ENCODE measurements at places on chromosomes 13 and 19. TPM values are rescaled to one million over a fixed set of nuclear protein-coding genes. Genes with fewer than 3 reads are reported as not detected.

The GZMM gene
- total RNA-seq = 0.37 TPM

The MBD3L2 gene
- not detected for total RNA-seq

DNA sequence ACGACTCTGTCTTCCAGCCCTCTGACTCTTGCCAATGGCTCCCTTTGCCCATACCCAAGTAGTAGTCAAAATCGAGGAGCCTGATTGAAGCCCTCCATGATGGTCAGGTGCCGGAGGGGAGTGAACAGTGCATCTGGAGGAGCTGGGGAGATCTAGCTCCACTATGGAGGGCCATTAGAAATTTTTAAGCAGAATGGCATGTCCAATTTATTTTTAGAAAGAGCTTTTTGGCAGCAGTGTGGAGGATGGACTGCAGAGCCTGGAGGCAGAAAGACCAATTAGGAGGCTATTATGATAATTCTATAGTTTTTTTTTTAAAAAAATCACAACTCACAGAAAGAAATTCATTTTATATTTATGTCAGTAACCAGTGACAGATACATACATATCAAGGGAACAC is 92.7 kb upstream of the SLC7A1 start:
- no peak for DNase-seq

DNA sequence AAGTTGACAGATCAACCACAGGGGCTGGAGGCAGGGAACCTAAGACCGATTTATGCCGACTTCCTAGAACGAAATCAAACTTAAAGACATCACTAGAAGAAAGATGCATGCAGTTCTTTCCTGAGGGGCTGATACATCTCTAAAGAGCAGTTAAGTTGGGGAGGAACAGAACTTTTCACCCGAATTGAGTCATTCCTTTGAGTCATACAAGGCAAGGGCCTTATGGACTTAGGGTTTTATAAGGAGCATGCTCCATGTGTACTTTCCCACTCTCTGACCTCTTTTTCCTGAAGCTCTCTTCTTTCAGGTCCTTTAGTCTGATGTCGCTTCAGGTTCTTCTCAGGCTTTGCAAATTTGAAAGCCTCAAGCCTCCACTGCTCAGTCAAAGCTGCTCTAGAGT is 7.9 kb upstream of the FBXL3 start:
- no peak for DNase-seq

- DNase-seq = no peak
Measured at GRCh38 chr13:37601648-37602440, 3.3 kb upstream of the POSTN start.

DNA sequence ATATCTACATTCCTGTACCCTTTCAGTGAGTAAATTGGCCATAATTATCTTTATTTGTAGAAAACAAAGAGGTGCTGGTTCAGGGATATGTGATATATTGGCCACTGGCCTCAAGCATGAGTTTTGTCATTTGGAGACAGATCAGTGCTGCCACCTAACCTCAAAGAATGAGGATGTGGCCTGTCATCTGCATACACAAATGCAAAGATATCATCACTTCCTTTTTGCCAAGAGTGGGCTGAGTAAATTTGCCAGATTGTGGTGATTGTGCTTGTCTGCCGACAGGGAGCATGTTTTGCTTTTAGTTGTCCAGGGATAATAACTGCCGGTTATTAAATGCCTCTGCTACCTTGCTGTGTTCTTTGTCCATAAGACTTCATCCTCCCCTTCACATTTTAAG is 44.2 kb downstream of the WASF3 start:
- DNase-seq = no peak

GRCh38 chr19:55224038-55224665 is 4.4 kb downstream of the TMEM86B start:
- no peak for DNase-seq

The ZNF558 gene
- 10.8 TPM for total RNA-seq

DNA sequence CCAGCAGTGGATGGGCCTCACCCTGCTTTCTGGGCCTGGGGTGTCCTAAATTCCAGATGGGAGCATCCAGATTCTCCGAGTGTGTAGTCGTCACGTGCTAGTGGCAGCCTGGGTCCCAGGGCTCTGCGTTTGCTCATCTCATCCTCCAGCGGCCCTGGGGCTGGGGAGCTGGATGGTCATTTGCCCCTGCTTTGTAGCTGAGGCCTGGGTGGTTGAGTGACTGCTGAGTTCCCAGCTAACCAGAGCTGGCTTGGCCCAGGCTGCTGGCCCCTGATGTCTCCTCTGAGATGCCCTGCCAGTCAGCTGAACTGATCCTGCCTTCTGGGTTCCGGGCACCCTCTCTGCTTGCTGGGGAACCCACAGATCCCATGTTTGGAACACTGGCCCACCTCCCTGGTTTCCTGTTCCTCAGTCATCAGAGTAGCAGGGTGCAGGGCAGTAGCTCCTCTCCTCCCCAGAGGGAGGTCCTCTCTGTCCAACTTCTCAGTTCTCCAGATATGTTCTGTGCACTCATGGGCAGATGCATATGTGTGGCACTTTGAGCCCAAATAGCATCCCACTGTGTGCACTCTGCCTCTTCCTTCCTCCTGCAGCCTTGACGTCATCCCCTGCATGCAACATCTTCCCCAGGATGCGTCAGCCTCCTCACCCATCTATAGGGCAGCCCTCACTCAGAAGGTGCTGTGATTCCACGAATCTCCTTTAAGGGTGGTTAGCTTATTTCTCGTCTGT is 22.4 kb upstream of the CRTC1 start:
- no peak for DNase-seq

The TINCR gene
- total RNA-seq = not detected

The RFXAP gene
- 3.7 TPM for total RNA-seq

DNA sequence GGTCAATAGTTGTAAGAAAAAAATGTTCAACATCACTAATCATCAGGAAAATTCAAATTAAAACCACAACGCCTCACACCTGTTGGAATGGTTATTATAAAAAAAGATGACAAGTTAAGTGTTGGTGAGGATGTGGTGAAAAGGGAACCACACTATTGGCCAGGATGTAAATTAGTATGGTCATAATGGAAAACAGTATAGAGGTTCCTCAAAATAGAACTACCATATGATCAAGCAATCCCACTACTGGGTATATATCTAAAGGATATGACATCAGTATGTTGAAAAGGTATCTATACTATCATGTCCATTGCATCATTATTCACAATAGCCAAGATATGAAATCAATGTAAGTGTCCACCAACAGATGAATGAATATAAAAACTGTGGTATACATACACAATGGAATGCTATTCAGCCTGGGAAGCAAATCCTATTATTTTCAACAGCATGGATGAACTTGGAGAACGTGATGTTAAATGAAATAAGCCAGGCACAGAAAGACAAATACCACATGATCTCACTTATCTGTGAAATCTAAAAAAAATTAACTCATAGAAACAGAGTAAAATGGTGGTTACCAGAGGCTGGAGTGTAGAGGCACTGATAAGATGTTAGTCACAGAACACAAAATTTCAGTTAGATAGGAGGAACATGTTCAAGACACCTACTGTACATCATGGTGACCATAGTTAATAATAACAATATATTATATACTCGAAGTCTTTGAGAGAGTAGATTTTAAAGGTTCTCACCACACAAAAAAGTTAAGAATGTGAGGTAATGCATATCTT is 56.6 kb downstream of the TBC1D4 start:
- no peak for DNase-seq

GRCh38 chr13:30004204-30004603 is 153.8 kb upstream of the UBL3 start:
- no peak for DNase-seq

DNA sequence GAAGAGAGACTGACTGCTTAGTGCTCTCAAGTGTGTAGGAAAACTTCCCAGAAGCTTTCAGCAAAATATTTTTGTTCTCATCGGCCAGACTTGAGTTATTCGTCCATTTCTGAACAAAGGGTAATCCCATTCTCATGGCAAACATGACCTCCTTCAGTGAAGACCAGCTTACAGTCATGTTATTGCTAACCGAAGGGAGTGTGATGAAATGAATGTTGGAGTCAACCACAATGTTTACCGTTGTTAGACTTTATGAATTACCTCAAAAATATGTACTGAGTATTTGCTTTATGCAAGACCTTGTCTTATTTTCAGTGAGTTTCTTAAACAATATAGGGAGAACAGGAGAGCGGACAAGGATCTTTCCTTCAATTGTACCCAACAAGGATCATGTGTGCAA is 228.6 kb downstream of the LMO7 start:
- DNase-seq = no peak

- no peak for DNase-seq
Measured at GRCh38 chr13:45861322-45861721, 9.8 kb upstream of the SIAH3 start.

- no peak for DNase-seq
Measured at GRCh38 chr19:42175952-42176648, 41.4 kb downstream of the DEDD2 start.

The TSHZ3 gene
- total RNA-seq = 2.6 TPM

GRCh38 chr19:35555301-35556005 is 8.0 kb downstream of the ATP4A start:
- no peak for DNase-seq

The TPT1 gene
- total RNA-seq = 4,849 TPM

DNA sequence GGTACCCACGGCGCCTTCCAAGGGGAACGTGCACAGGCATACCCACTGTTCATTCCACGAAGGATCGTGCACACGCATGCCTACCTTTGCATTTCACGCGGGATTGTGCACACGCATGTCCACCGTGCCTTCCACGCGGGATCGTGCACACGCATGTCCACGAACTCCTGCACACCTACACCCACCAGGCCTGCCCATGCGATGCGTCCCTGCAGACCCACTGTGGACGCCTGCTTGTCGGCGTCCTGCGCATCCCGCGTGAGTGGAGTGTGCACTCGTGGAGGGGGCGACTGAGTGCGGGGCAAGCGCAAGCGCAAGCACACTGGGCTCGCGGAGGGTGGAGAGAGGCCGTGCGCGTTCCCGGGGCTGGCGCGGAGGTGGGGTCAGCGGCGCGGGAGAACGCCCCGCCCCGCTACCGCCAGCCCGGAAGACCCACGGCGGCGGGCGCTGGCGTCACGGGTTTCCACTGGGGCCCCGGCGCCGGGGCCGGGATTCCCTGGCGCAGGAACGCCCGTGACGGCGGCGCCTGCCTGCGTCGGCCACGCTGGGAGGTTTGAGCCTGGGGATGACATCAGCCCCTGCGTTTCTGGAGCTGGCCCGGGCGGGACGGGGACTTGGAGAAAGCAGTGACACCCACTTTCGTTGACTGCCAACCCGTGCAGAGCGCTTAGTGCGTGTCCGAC is 18.7 kb downstream of the GADD45B start:
- DNase-seq = peak; percentile 88

DNA sequence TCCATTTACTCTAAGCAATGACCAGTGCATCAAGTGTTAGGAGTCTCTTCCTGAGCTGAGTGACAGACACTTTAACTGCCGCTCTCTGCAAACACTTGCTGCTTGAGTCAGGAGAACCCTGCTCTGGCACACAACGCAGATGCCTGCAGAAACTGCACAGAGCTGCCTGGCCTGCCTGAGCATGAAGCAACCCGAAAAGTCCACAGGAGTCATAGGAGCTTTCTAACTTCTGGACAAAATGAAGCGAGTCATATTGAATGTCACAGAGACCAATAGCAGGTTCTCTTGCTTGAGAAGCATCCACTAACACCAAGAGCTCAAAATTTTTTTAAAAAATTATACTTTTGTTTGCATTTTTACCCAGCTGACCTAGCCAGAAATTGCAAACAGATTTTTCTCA is 232.4 kb downstream of the LHFPL6 start:
- peak; percentile 58 for DNase-seq

DNA sequence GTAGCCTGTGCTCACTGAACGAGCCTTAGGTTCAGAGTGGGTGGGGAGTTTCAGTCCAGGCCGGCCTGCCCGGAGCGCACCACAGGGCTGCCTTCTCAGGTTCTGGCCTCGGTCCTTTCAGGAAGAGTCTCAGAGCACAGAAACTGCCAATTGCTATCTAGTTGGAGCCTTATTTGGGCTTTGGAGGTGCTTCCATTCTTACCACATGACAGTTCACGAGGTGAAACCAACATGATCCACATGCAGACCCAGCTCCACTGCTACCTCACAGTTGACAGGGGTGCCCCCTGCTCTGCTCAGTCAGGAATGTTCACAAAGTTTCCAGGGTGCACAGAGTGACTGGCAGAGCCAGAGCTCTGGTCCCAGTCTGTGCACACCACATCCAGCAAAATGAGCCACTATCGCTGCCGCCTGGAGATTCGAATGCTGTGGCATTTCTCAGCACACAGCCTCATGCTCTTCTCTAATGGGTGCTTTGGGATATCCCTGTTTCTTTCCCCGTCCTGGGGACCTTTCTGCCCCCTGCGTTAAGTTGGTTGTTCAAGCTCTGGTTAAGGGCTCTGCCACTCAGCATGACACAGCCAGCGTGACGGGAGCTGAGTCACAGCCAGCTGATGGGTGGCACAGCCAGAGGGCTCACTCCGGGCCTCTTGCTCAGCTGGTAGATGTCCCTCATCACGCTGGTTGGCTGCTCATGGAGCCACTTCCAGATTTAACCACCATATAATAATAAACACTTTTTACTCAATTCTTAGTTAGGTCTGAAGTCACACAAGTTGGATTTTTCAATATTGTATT is 7.5 kb upstream of the SACS start:
- DNase-seq = peak; percentile 50

DNA sequence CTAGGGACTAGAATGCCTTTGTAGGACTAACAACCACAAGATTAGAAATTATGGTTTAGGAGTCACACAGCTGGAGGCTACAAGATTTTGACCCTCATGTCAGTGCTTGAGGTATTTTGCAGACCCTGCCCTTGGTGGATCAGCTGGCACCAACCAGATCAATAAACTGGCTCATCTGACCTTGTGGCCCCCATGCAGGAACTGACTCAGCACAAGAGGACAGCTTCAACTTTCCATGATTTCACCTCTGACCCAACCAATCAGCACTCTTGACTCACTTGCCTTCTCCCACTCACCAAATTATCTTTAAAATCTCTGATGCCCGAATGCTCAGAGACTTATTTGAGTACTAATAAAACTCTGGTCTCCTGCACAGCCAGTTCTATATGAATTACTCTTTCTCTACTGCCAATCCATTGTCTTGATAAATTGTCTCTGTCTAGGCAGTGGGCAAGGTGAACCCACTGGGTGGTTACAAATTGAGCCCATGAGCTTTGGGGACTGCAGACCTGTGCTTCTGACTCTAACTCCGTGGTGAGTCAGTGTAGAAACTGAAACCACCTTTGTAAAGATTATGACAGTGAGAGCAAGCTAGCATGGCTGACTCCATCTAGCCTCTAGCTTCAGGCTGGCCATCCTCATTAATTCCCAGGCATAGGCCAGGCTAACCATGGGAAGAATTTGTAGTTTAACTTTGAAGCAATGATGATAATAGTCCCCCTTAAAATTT is 33.9 kb upstream of the CEACAM8 start:
- no peak for DNase-seq

The TEX29 gene
- 0.32 TPM for total RNA-seq

- no peak for DNase-seq
Measured at GRCh38 chr13:111131611-111132010, 16.5 kb downstream of the ARHGEF7 start.

The NKG7 gene
- total RNA-seq = 0.99 TPM

DNA sequence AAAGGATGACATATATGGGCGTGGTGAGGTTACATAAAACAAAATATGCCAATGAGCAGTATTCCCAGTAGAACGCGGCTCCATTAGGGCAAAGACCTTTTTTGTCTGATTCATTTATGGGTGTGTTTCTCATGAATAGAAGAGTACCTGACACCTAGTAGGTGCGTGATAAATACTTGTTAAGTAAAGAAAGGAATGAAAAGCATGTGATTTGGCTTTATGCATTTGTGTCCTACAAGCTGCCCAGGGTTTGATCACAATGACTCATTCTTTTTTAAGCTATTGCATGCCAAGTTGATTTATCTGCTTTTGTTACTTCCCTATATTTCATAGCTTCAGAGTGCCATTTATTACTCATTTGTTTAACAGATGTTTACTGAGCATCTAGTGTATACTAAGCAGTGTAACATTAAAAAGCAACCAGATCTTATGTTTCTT is 19.1 kb upstream of the KCTD4 start:
- DNase-seq = no peak

- no peak for DNase-seq
Measured at GRCh38 chr13:30466841-30467252, 1.1 kb upstream of the HMGB1 start.
